Activated CD4-positive, alpha-beta T cell treated with anti-CD3 and anti-CD28 coated beads for 48 hours (primary cell): ENCODE measurements at places on chromosomes 3 and 15.

GRCh38 chr3:31616711-31617110 lies 84.0 kb downstream of the STT3B start:
- DNase-seq, result no peak

DNA sequence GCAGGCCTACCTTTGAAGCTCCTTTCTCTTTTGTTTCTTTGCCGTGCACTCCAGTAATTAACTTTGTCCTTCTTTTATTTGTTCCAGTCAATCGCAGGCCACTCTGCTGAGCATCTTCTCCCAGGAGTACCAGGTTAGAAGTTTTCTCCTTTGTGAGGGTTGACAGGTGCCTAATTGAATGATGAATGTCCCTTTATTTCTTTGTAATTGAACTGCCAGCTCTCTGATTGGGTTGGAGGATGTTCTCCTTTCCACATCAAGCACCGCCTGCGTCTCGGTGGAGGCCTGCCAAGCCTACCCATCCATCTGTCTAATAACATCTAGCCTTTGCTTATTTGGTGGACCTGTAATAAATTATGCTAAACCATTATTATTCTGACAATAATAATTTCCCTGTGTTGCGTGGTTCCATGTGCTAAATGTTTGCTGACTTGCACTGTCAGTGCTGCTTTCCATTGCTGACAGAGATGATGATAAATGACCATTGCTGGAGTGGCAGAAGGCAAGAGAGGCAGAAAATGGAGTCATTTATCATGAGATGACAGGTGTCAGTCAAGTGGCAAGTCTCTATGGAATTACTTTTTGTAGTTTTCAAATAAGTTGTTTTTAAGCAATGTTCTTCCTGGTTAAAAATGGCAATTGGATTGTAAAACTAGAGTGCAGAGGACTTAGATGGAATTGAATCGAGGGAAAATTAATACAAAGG lies 64.9 kb downstream of the CDIN1 start:
- no peak for DNase-seq

- DNase-seq, result no peak
These were observed 270.9 kb downstream of the RPLP1 start for GRCh38 chr15:69723404-69724096.

GRCh38 chr3:184592371-184593219 lies 31.0 kb downstream of the EPHB3 start:
- no peak for DNase-seq

- no peak for DNase-seq
These were observed 127.9 kb downstream of the SLC25A26 start for GRCh38 chr3:66348704-66349103.

DNA sequence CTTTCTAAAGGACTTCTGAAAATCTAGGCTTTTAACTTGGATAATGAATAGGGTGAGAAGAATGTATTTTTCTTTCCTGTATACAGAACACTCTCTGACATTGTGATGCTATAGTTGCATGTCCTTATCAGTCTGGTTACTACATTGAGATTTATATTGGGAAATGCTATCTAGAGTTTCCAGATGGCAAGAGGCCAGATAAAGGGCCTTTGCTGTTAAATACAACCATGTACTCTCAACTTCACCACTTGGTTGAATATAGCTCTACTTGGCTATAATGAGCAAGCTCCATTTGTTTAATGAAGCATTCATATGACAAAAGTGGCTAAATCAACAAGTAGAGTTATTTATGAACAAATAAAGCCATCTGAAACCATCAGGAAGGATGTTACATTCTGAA lies 91.0 kb downstream of the IGSF11 start:
- no peak for DNase-seq
